Left cardiac atrium (tissue), 4 donors: ENCODE measurements at places on chromosomes 1 and 21. TPM values are rescaled to one million over a fixed set of nuclear protein-coding genes. Genes with fewer than 3 reads are reported as not detected.

GRCh38 chr1:222373216-222373615 is 174.7 kb downstream of the HHIPL2 start:
- DNase-seq = no peak

DNA sequence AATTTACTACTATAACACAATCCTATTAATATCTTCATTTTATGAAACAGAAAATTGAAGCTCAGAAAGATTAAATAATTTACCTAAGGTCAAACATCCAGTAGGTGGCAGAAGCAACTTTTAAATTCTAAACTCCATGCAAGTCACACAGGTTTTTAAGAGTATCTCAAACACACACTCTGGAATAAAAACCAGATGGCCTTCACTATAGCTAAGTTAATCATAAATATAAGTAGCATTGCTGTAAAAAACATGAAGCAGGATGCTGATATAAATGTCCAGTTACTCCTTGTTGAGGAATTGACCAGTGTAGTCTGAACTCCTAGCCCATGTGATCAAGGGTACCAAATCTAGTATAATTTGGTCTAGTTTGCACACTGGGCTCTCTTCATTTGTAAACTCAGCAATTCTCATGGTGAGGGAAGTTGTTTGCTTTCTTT is 9.4 kb upstream of the FMO3 start:
- DNase-seq = no peak

DNA sequence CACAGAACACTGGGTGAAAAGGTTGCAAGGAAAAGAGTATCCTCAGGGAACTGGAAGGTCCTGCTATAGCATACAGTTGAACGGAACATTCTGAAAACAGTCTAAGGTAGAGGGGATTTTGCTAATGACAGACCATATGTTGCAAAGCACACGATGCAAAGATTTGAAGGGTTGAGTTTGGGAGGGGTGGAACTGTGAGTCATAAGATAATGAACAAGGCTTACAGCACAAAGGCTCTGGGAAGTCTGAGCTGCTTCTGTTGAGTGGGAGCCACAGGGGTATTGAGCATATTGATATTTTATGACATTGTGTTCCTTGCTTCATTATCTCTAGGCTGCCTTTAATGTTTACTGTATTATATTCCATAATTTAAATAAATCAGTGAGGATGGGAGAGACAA is 104.9 kb downstream of the PLPPR4 start:
- no peak for DNase-seq

- DNase-seq = no peak
These were observed 15.3 kb upstream of the CHIT1 start for GRCh38 chr1:203244776-203245175.

- no peak for DNase-seq
These were observed 36.0 kb downstream of the FABP3 start for GRCh38 chr1:31336687-31337467.

GRCh38 chr1:198199105-198199504 is 42.3 kb downstream of the NEK7 start:
- no peak for DNase-seq

GRCh38 chr1:114352797-114353196 is 158.2 kb downstream of the TRIM33 start:
- DNase-seq = no peak

HSD3B1 gene
- total RNA-seq = not detected

HAO2 gene
- not detected for total RNA-seq

ZBTB8A gene
- 4.7 TPM for total RNA-seq
